Thoracic aorta (tissue), 2 donors: ENCODE measurements at places on chromosomes 4 and X.

- H3K27me3 ChIP-seq, result no peaks in the 10 kb centered on the region
- peaks cover 11% of the 10 kb centered on the region for H3K4me1 ChIP-seq
- DNase-seq, result no peak
These were observed 7.5 kb downstream of the APEX2 start for GRCh38 chrX:55007656-55008055.

- H3K4me1 ChIP-seq, result peaks cover 37% of the 10 kb centered on the region
- H3K27me3 ChIP-seq, result no peaks in the 10 kb centered on the region
- H3K4me3 ChIP-seq, result peak overlapping the region; percentile 93
- DNase-seq, result peak; percentile 33
- H3K36me3 ChIP-seq, result no peaks in the 10 kb centered on the region
These were observed 531 bp downstream of the CAMK2D start for GRCh38 chr4:113760795-113761619.

DNA sequence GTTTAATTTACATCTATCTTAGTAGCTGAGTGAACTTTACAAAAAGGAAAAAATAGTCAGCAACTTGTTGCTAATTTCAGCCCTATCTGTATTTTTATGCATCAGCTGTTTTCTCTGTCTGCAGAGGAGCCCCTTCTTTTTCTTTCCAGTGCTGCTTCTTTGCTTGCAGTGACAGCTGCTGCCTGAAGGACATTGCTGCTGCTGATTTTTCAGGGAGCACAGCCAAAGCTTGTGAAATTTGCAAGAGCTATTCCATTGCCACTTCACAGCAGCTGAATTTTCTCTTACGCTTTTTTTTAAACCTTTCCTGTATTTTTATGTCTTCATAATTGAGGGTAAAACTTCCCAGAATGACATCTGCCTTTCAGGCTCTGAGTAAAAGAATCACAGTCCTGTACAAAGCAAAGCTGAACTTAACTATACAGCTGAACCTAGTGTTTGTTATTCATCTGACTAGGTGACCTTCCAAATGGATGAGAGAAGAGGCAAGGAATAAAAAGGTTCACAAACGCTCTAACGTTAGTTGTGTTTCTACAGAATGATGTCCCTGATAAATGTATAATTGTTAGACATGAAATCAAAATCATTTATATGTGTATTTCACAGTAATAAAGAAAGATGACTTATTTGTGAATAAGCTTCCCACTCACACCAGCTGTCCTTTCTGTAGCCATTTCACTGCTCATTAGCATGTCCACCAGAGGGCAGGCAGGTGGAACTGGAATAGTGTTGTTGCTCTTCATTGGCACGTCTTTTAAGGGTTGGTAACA is 541.4 kb downstream of the ADGRL3 start:
- no peak overlapping the region for H3K4me3 ChIP-seq
- H3K27ac ChIP-seq, result no peak overlapping the region
- no peaks in the 10 kb centered on the region for H3K36me3 ChIP-seq
- H3K27me3 ChIP-seq, result no peaks in the 10 kb centered on the region
- H3K4me1 ChIP-seq, result no peaks in the 10 kb centered on the region
- no peak for DNase-seq

GRCh38 chr4:107937040-107937439 is 5.7 kb downstream of the CYP2U1 start:
- H3K4me3 ChIP-seq, result no peak overlapping the region
- no peaks in the 10 kb centered on the region for H3K36me3 ChIP-seq
- no peak for DNase-seq
- no peaks in the 10 kb centered on the region for H3K27me3 ChIP-seq
- peaks cover 12% of the 10 kb centered on the region for H3K4me1 ChIP-seq
- H3K27ac ChIP-seq, result no peak overlapping the region

GRCh38 chr4:189850239-189850856 is 90.3 kb upstream of the FRG1 start:
- no peak for DNase-seq
- H3K4me3 ChIP-seq, result no peak overlapping the region
- no peaks in the 10 kb centered on the region for H3K27me3 ChIP-seq
- H3K27ac ChIP-seq, result no peak overlapping the region
- H3K4me1 ChIP-seq, result no peaks in the 10 kb centered on the region

- DNase-seq, result no peak
- no peaks in the 10 kb centered on the region for H3K4me1 ChIP-seq
- no peaks in the 10 kb centered on the region for H3K27me3 ChIP-seq
- no peak overlapping the region for H3K27ac ChIP-seq
- H3K36me3 ChIP-seq, result no peaks in the 10 kb centered on the region
- H3K4me3 ChIP-seq, result no peak overlapping the region
These were observed 291.0 kb upstream of the CPEB2 start for GRCh38 chr4:14711259-14711658.

GRCh38 chr4:7041246-7041645 is 1.9 kb upstream of the TADA2B start:
- H3K4me3 ChIP-seq, result no peak overlapping the region
- no peaks in the 10 kb centered on the region for H3K27me3 ChIP-seq
- no peaks in the 10 kb centered on the region for H3K36me3 ChIP-seq
- DNase-seq, result no peak
- no peak overlapping the region for H3K27ac ChIP-seq

DNA sequence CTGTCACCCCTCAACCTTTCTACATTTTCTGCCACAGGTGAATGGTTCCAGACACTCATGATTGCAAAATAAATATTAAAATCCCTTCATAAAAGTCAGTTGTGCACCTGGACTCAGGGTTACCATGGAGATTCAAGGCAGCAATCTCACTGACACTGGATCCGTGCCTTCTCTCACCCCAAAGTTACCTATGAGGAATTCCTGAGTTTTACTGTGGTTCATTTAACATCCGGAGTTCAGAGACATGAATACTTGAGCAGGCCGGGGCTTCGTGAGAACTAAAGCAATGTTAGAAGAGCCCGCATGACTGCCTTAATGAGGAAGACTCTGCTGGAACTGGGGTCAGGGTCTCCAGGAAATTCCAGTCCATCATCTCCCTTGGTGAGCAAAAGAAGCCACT is 12.5 kb upstream of the CLNK start:
- H3K4me1 ChIP-seq, result no peaks in the 10 kb centered on the region
- H3K4me3 ChIP-seq, result no peak overlapping the region
- no peaks in the 10 kb centered on the region for H3K36me3 ChIP-seq
- DNase-seq, result no peak

GRCh38 chr4:56744030-56744429 is 62.9 kb upstream of the HOPX start:
- DNase-seq, result no peak
- H3K4me3 ChIP-seq, result no peak overlapping the region
- H3K4me1 ChIP-seq, result no peaks in the 10 kb centered on the region
- H3K27ac ChIP-seq, result no peak overlapping the region

DNA sequence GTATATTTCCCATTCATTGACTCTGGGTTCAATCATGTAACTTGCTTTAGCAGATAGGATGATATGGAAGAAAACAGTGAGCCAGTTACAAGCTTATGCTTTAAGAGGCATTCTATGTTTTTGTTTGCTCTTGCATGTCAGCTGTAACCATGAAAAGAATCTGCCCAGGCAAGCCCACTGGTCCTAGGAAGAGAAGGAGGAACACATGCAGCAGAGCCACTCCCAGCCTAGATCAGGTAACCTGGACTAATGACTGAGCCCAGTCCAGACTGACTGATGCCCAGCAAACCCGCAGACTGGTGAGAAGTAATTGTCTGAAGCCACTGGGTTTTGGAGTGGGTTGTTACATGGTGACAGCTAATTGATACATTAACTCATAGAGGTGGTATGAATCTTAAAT is 167.9 kb downstream of the COL4A6 start:
- no peak for DNase-seq
- no peaks in the 10 kb centered on the region for H3K4me1 ChIP-seq
- H3K36me3 ChIP-seq, result no peaks in the 10 kb centered on the region
- no peak overlapping the region for H3K4me3 ChIP-seq
- H3K27ac ChIP-seq, result no peak overlapping the region

DNA sequence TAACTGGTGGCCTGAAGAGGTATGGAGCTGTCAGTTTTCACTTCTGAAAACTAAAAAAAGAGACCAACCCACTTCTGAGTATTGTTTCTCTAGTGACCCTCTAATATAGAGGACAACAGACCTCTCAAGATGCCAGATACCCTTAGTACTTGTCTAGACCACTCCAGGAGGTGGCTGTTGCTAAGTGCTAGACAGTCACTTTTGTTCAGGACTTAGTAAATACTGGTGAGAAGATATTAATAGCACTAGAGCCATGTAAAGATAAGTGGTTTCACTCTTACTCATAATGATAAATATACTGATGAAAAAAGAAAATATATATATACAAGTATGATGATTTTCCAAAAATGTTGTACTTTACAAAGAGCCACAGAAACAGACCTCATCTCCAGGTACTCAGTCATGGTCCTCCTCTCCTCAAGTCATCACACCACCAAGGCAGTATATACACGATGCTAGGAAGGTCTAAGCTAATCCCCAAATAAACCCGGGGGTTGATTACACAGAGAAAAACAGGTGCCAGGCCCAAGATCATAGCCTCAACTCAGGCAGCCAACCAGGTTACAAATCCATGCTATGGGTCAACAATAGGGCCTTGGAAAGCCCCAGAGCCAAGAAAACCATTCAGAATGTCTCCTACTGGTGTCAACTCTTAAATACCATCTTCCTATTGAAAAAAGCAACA is 66.9 kb downstream of the ARHGEF9 start:
- no peaks in the 10 kb centered on the region for H3K36me3 ChIP-seq
- H3K27me3 ChIP-seq, result no peaks in the 10 kb centered on the region
- no peak overlapping the region for H3K27ac ChIP-seq
- H3K4me1 ChIP-seq, result no peaks in the 10 kb centered on the region
- DNase-seq, result no peak

GRCh38 chrX:110877326-110877725 is 81.7 kb upstream of the CHRDL1 start:
- no peak overlapping the region for H3K4me3 ChIP-seq
- H3K27me3 ChIP-seq, result no peaks in the 10 kb centered on the region
- no peaks in the 10 kb centered on the region for H3K36me3 ChIP-seq
- no peak overlapping the region for H3K27ac ChIP-seq
- H3K4me1 ChIP-seq, result no peaks in the 10 kb centered on the region

DNA sequence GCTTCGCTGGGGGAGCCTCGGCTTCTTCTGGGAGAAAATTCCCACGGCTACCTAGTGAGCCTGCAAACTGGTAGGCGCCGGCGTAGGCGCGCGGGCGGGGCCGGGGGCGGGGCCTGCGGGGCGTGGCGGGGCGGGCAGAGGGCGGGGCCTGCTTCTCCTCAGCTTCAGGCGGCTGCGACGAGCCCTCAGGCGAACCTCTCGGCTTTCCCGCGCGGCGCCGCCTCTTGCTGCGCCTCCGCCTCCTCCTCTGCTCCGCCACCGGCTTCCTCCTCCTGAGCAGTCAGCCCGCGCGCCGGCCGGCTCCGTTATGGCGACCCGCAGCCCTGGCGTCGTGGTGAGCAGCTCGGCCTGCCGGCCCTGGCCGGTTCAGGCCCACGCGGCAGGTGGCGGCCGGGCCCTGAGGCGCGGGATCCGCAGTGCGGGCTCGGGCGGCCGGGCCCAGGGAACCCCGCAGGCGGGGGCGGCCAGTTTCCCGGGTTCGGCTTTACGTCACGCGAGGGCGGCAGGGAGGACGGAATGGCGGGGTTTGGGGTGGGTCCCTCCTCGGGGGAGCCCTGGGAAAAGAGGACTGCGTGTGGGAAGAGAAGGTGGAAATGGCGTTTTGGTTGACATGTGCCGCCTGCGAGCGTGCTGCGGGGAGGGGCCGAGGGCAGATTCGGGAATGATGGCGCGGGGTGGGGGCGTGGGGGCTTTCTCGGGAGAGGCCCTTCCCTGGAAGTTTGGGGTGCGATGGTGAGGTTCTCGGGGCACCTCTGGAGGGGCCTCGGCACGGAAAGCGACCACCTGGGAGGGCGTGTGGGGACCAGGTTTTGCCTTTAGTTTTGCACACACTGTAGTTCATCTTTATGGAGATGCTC is at the start of gene HPRT1:
HPRT1 (plus strand) TSS at position 161 of the 857 bp plus-strand sequence; CDS start at position 308, 147 bp downstream.
- no peaks in the 10 kb centered on the region for H3K4me1 ChIP-seq
- no peaks in the 10 kb centered on the region for H3K27me3 ChIP-seq
- H3K27ac ChIP-seq, result peak within 1 kb of the TSS; percentile 68
- peak; percentile 11 for DNase-seq
- peak within 1 kb of the TSS; percentile 85 for H3K4me3 ChIP-seq

DNA sequence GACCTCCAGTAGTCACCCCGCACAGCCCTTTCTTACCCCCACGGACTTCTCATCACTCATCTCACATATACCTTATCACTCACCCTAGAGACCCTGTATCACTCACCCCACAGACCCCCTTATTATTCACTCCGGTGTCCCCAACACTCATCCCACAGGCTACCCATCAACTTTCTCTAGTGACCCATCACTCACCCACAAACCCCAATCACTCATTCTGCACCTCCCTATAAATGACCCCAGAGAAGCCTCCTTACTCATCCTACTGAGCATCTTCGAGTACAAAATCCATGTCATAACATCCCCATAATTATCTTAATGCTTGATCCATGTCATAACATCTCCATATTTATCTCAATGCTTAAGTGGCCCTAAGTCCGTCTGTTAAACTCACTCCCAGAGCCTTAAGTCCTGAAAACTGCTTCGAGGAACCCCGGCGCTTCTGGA is 934 bp downstream of the ZNF41 start:
- peak overlapping the region; percentile 89 for H3K4me3 ChIP-seq
- no peaks in the 10 kb centered on the region for H3K27me3 ChIP-seq
- H3K36me3 ChIP-seq, result no peaks in the 10 kb centered on the region
- DNase-seq, result no peak

DNA sequence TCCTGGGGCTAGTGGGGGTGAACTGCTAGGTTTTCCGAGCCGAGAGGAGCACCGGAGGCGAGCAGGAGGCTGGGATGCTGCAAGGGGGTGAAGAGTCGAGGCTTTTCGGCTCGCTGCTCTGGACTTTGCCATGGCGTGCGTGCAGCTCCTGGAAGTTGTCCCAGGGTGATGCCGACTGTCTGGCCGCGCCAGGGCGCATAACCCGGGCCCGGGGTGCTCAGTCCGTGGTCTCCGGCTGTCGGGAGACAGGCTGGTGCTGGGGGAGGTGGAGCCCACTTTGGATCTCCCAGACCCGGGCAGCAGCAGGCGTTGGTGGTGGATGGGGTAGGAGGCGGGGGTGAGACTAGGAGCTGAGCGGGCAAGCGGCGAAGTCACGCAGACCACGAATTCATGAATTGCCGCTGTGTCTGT is 793 bp downstream of the GRIA3 start:
- no peaks in the 10 kb centered on the region for H3K27me3 ChIP-seq
- no peaks in the 10 kb centered on the region for H3K4me1 ChIP-seq
- H3K36me3 ChIP-seq, result no peaks in the 10 kb centered on the region
- peak overlapping the region; percentile 49 for H3K27ac ChIP-seq
- peak overlapping the region; percentile 72 for H3K4me3 ChIP-seq
- no peak for DNase-seq

DNA sequence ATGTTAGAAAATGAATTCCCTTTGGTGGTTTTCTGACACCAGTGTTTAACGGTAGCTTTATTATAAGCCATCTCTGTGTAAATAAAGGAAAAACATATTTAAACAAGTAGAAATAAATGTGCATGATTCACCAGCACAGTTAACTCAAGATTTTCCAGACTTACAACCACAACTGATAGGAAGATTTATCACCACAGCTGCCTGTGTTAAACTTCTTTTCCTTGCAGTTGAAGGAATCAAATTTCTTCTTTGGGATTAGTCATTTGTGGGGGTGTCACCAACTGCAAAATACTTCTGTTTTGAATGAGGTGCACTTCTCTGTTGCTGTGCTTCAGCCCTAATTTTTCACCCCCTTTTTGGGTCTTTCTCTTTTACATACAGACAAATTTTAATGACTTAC is 128.1 kb upstream of the STK26 start:
- no peaks in the 10 kb centered on the region for H3K27me3 ChIP-seq
- no peak for DNase-seq
- no peaks in the 10 kb centered on the region for H3K36me3 ChIP-seq
- H3K4me1 ChIP-seq, result no peaks in the 10 kb centered on the region
- no peak overlapping the region for H3K27ac ChIP-seq
